ENCODE measurements at places on chromosomes 5 and 9.

GRCh38 chr5:34914671-34915138, 599 bp downstream of the RAD1 start:
- DNase-seq, result no peak

GRCh38 chr5:84724683-84725082, 340.0 kb upstream of the EDIL3 start:
- DNase-seq, result no peak

- no peak for DNase-seq
Measured at GRCh38 chr5:174291162-174291561, 245.7 kb downstream of the NSG2 start.

GRCh38 chr5:78287833-78288232, 6.7 kb downstream of the AP3B1 start:
- no peak for DNase-seq
